Hepatic stellate cell (primary cell): ENCODE measurements at places on chromosomes 3 and 15.
A peak's percentile ranks its signal among the peaks of the same experiment; 100 is the strongest.

- no peak for DNase-seq
These were observed 173.9 kb upstream of the MITF start for GRCh38 chr3:69565316-69565715.

- DNase-seq = no peak
These were observed 400.4 kb upstream of the THBS1 start for GRCh38 chr15:39180483-39180933.

DNA sequence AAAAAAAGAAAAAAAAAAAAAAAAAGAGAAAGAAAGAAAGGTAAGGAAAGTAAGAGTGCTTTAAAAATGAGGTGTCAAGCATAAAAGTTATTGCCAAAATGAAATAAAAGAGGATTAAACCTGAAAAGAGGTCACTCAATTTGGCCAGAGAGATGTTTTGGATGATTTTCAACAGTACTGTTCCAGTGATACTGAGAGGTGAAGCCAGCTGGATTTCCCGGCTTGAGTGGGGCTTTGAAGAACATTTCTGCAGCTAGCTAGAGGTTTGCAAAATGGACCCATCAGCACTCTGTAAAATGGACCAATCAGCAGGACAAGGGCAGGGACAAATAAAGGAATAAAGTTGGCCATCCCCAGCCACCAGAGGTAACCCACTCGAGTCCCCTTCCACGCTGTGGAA lies 128.5 kb downstream of the LSAMP start:
- DNase-seq = no peak

DNA sequence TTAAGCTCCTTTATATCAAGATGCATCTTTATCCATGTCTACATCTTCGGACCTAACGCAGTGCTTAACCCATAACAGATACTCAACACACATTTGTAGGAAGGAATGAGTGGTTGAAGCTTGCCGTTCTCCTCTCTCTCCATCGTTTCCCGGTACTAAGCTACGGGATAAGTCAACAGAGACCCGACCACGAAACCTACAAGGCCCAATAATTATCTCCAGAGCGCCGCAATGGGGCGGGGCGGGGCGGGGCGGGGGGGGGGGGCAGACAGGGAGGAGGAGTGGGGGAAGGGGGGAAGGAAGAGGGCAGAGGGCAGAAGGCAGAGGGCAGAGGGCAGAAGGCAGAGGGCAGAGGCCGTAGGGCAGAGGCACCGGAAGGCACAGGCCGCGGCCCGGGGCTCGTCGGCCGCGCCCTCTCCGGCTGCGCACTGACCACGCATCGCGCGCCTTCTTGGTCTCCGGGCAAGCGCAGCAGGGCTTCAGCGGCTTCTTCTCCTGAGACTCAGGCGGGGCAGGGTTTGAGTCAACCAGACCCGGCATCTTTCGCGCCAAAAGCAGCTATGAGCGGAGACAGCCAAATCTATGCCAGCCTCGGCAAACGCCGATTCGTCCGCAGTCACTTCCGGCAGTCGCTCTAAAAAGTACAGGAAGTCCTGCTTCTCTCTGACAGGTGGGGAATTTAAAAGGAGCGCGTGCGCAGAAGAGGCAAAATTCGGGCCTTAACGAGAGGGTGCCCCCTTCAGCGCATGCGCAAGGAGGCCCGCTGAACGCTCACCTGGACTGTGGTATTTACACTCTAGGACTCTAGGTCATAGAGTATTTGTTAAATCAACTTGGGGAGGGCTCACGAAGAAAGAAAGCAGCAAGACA lies at the start of gene COX17:
Gene COX17 (minus strand): TSS at position 636 of the 870 bp plus-strand sequence. CDS start 96 bp downstream, at position 540.
- peak; percentile 94 for DNase-seq

DNA sequence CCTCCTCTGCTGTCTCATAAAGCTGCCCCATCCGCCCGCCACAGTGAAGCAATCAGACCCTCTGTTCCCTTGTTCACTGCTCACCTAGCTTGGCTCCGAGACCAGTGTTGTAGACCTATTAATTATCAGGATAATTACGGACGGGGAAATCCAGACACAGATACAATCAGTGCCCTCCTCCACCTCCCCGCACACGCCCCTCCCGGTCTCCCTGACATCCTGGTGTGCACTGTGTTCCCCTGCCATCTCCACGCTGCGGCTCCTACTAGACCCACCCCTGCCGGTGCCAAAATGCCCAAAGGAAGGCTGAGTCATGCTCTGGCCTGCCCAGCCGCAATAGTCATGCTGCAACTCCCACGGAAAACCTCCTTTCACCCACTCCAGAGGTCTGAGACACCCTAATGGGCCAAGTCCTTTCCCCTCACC lies 277.3 kb upstream of the TLE3 start:
- DNase-seq = no peak

- no peak for DNase-seq
These were observed 19.4 kb downstream of the SLC6A11 start for GRCh38 chr3:10835406-10835805.

DNA sequence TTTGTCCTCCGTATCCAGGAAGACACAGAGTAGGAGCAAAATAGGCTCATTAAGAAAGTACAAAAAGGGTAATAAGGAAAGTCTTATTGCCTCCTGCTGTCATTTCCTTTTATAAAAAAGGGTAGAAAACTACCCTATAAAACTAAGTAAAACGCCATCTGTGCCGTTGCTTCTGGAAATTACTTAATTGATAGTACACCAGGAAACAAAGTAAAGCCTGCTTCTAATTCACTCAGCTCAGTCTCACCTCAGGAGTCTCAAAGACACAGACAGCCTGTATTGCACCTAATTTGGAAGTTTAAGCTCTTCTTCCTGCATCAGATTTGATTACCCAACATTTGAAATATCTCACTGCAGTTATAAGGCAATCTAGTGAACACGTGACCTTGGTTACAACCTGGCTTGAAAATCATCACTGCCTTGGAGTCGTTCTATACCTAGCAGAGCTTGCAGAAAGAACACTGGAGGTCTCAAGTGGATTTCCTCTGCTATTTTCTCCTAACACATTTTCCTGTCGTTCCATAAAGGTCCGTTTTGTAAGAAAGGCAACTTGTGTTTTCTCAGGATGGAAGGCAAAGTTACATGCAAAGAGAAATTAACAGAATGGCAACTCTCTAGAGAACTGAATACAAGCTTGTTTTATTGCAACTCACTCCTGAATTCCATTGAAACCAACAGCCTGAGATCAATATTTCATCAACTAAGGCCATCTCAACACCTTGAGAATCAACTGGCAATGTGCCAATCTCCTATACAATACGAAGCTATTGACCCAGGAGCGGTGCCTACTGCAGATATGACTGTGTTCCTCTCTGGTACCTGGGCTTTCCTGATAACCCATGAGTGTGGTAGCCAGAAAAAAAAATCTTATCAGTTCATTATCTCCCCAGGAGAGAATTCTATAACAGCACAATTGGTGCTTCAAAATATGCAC lies 203.3 kb upstream of the LMCD1 start:
- DNase-seq = no peak

DNA sequence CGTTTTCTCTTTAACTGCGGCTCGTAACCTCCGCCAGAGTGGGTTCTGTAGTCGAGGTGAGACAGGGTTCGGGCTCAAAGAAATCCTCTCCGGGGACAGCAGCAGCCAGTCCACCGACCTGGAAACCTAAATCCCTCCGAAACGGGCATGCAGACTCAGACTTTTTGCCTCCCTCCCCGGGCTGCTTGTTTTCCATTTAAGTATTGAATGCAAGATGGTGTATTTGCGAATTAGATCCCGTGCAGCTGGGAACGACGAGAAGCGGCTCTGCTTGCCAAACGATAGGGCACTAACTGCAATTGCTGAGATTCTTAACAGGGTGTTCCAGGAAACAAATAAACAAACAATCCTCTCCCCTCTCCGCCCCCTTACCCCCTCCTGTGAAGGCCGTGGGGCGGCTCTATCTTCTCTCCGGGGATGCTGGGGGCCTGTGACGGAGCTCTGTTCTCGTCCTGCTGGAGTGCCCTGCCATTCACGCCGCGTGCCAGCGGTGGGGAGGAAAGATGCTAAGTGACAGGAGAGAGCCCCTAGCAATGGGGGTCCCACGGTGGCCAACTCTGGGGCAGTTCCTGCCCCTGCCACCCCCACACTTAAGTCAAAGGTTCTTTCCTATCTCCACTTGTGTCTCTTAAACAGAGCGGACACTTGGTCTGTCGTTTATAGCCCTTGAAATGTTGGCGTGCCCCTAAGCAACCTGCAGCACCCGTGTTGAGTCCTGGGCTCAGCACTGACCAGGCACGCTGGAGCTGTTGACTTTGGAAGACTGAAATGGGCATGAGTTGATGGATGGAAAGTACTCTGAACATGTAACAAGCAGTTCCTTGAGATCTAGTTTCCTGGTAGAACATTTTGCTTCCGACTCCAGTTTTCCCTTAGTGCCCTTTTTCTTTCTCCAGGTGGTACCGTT lies 1.3 kb upstream of the ETV5 start:
- peak; percentile 40 for DNase-seq
